Panc1 (cell line): ENCODE measurements at places on chromosomes 13 and 19.

GRCh38 chr13:109196948-109197347 is 567.5 kb downstream of the MYO16 start:
- DNase-seq: no peak

GRCh38 chr19:4043966-4044715 is 22.6 kb downstream of the ZBTB7A start:
- no peak for DNase-seq

- no peak for DNase-seq
Observed at GRCh38 chr13:47139519-47139918, 242.7 kb upstream of the HTR2A start.

DNA sequence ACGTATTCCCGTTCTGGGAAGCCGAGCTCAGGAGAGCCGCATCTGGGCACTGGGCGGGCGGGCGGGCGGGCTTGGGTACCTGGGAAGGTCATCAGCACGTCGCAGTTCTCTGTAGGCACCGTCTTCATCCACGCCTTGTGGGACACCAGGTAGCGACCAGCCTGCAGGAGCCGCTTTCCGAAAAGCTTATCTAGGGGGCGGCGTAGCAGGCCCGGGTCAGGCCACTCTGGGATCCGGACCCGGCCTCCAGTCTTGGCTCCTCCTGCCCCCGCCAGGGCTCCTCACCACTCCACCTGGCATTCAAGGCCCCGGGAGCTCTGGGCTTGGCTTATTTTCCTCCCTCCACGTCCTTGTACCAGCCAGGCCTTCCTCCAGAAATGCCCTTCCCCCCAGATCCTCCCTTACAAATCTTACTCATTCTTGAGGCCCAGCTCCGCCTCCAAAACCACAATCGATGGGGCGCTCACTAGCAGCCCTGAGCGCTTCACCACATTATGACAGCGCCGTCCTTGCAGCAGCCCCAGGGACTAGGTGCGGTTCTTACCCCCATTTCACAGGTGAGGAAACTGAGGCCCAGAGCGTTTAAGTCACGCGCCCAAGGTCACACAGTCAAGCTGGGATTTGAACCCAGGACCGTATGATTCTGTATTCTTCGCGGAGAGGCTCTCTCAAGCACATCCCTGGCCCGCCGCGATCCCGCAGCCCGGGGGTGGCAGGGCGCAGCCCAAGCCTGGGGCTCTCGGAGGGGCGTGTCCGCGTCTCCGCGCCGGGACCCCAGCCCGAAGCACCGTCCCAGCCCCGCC is 843 bp downstream of the ANO8 start:
- DNase-seq: no peak
